ENCODE measurements at places on chromosomes 3 and 15. TPM values are rescaled to one million over a fixed set of nuclear protein-coding genes. Genes with fewer than 3 reads are reported as not detected.
A peak's percentile ranks its signal among the peaks of the same experiment; 100 is the strongest.

- no peak for DNase-seq
Measured at GRCh38 chr3:54900838-54901591, 26.8 kb downstream of the LRTM1 start.

The MYRIP gene
- 0.71 TPM for total RNA-seq

DNA sequence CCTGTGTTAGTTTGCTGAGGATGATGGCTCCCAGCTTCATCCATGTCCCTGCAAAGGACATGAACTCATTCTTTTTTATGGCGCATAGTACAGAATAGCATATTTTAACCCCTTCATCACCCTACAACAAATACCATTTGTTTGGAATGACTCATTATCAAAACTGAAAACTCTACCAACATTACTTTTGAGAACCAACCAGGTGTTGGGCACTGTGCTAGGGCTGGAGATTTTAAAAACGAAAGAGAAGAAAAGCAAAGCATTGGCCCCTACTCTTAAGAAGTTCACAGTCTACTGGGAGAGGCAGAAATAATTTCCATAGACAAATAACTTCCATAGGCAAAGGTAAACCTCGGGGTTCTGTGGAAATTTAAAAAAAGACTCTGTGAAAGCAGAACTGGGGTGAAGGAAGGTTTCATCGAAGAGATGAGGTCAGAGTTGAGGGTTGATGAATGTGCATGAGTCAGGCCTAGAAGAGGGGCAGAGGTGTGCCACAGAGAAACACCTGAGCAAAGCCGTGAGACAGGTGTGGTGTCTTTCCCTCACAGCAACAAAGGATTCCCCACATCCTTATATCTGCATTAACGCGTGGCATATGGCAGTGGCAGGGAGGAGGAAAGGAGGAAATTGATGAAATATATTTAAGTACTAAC, 51.0 kb downstream of the MCF2L2 start:
- no peak for DNase-seq

GRCh38 chr3:16203671-16204629, 29.5 kb downstream of the GALNT15 start:
- no peak for DNase-seq

- peak; percentile 68 for DNase-seq
Measured at GRCh38 chr3:71690341-71690841, 34.8 kb downstream of the EIF4E3 start.

DNA sequence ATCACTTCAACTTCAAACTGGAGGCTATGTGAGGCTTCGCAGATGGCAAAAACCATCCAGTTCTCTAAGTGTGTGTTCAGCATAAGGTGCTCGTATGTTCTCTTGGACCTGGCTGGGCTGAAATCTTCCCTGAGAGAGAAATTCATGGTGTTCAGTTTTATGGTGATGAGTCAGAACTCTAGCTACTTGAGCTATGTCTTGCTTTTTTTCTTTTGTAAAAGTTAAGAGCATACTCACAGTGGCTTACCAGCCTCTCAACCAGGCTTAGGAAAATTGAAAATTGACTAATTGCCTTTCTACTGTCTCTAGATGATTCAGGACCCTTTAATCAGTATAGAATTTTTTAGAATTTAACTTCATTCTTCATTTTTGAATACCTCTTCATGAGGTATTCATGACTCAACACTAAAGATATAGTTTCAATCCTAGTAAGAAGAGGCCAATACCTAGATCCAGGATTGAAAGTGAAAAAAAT, 617.5 kb downstream of the TBL1XR1 start:
- no peak for DNase-seq

DNA sequence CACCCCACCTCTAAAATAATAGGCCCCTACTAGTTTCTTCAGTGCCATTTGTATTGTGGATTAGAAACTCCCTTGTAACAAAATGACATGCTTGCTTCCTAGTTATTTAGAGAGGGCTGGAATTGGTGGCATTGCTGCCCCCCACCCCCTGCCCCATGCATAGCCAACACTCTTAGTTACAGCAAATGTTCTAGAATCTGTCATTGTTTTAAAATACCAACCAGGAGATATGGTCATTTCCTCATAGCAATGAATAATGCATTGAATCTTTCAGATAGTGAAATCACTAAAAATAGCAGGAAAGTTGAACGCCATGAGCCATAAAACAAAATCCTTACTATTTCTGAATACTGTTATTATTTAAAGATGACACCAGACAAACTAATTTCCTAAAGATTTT, 292.5 kb downstream of the ARPP21 start:
- DNase-seq = no peak

DNA sequence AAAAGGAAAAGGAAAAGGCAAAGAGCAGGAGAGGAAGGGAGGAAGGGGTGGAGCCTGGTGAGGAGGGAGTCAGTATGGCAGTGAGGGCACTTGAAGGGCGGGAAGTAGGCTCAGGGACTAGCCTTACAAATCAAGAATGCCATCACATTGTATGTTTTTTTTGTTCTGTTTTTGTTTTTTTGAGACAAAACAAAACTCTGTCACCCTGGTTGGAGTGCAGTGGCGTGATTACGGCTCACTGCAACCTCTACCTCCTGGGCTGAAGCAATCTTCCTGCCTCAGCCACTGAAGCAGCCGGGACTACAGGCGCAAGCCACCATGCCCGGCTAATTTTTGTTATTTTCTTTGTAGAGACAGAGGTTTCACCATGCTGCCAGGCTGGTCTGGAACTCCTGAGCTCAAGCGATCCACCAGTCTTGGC, 10.5 kb upstream of the PIK3CB start:
- no peak for DNase-seq

DNA sequence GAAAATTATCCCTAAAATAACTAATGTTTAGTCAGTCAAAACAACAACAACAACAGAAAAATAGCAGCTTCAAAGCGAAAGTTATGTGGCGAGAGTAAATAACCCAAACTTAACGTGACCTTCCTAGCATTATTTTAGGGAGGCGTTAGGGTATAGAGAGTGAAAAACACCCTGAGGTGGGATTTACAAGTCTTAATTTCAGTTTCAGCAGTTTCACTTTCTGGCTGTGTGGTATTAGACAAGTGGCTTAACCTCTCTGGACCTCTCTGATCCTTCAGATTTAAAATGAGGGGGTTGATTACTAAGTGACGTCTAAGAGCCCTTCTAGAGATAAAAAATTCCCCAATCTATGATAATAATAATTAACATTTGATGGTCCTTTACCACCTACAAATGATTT, 291.2 kb downstream of the ZBTB20 start:
- DNase-seq = no peak

The C3orf62 gene
- total RNA-seq = 5.2 TPM

- no peak for DNase-seq
Measured at GRCh38 chr15:63392361-63393009, 10.8 kb upstream of the CA12 start.

GRCh38 chr3:52835766-52836470, 1.1 kb upstream of the MUSTN1 start:
- DNase-seq = no peak

DNA sequence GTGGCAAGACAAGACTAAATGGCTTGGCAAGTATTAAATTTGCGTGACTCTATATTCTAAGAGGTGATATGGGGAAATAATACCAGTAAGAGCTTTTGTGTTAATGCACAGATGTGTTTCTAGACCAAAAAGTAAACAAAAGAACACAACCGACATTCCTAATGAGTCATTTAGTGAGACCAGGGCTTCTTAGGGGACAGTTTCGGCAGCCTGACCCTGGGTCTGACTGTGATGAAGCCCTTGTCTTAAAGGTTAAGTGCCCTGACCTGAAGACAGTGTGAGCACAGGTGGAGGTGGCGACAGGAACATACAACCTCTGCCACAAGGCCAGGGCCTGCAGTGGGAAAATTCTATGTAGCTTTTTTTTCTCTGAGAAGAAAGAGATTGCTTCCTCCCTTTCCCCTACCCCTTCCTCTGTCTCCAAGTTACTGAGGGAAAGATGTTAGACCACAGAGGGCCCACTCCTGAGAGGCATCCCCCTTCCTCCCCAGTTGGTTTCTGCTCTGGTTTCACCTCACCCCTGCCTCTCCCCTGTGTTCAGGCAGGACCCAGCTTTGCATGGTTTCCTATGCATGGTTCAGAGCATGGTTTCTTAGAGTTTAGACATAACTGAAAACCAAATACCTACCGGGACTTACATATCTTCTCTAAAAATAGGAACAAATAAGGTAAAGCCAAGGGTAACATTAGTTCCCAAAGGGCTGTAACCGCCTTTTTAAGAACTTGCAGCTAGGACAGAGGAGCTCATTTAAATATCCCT, 24.8 kb upstream of the CMTM7 start:
- DNase-seq = no peak

DNA sequence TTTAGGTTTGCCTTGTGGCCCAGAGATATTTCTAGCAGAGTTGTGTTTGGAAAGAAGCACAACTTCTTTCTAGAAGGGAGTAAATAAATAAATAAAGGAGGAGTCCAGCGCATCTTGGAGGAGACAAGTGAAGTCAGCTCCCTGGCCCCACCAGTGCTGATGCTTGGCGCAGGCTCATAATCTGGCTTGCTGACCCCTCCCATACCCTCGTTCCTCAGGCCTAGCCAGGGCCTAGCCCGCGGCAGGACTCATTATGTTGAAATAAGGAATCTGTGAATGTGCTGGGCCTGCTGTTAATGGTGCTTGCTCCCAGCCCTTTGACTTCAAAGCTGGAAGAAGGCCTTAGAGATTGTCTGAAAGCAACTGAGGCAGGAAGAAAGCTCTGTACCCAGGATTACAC, 3.1 kb downstream of the ZNF710 start:
- peak; percentile 29 for DNase-seq

The REC114 gene
- not detected for total RNA-seq

DNA sequence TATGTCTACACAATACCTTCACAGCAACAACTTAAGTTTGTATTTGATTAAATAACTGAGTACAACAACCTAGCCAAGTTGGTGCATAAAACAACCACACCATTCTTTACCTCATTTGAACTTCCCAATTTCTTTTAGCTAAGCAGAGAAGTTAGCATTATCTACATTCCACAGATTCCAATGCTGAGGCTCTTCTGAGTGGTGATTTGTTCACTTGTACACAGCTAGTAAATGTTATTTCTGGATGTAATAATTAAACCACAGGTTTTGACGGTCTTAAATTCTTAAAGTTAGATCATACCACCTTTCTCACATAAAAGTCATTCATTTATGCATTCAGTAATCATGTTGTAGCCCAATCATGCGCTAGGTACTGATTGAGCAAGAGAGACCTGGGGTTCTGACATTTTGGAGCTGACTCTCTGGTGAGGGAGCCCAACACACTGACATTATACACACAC, 102.5 kb downstream of the SST start:
- DNase-seq = peak; percentile 6

DNA sequence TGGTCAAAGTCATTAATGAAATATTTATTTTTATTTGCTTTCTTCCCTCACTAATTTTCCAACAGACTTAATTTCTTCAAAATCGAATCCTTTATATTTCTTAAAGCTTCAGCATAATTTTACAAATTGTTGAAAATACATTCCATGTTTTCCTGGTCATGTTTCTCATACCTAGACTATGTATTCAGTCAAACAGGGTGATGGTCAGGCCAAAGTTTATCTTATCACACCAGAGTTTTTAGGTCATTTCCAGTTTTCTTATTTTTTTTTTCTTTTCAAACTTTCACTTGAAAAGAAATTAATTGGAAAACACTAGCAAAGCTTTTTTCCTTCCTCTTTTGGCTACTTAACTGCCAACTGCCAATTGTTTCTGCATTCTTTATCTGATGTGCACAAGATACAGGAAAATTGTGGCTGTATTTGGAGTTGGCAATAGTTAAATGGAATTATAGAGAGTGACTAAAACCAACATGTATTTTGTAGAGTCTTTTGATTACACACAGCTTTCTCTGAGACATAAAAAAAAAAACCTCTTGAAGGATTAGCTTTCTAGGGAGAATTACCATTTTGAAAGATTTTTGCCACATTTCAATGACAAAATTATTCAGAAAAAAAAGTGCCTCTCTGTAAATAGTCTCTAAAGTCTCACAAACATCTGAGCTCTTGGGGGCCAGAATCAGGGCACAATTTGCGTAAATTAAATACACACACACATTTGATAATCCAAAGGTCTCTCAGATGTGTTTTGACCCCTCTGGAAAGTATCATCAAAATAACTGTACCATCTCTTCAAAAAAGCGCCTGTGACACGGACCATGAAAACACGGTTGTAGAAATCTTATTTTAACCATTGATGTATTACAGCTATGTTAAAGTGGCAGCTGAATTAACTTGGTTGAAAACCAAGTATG, 603.2 kb upstream of the KCNMB2 start:
- DNase-seq = peak; percentile 35

DNA sequence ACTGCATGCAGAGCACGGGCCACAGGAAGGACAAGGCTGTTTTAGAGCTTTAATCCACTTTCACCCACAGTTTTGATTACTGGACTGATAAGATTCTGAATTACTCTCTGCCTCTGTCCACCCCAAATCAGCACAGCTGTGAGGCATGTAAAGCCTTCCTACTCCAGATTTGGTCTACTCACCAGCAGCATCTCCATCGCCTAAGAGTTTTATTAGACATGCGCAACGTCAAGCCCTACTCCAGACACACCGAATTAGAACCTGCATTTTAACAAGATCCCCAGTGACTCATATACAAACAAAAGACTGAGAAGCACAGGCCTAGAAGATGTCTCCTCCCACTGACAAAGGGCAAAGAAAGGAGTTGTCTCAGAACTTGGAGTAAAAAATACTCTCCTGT, 221.2 kb downstream of the TUSC7 start:
- DNase-seq = no peak

- DNase-seq = no peak
Measured at GRCh38 chr3:112688819-112689218, 47.9 kb upstream of the CCDC80 start.

DNA sequence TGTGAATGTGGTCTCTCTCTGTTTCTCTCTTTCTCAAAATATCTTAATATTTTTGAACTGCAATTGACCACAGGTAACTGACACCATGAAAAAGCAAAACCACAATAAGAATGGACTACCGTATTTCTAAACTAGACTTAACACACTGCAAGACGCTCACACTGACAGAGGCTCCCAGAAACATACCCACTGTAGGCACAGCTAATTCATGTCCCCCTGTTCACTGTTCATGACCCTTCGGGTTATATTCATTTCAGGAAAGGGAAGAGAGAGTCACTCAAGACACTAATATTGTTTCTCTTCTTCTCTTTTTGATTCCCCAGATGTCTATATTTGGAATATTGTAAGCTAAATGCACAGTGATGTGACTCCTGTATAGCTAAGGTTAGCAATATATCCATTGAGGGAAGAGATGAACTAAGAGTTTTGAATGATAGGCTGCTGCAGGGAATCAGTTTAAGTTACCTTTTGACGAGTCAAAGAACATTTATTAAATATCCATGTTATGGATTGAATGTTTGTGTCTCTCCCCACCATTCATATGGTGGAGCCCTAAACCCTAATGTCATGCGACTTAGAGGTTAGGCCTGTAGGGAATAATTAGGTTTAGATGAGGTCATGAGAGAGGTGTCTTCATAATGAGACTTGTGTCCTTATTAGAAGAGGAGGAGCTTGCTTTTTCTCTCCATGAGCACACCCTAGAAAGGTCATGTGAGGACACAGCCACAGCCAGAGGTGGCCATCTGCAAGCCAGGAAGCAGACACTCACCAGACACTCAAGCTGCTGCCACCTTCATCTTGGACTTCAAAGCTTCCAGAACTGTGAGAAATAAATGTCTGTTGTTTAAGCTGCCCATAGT, 216.6 kb upstream of the GRM7 start:
- no peak for DNase-seq

The SLC2A2 gene
- 0.12 TPM for total RNA-seq
